ENCODE measurements at places on chromosomes 7 and 10.

DNA sequence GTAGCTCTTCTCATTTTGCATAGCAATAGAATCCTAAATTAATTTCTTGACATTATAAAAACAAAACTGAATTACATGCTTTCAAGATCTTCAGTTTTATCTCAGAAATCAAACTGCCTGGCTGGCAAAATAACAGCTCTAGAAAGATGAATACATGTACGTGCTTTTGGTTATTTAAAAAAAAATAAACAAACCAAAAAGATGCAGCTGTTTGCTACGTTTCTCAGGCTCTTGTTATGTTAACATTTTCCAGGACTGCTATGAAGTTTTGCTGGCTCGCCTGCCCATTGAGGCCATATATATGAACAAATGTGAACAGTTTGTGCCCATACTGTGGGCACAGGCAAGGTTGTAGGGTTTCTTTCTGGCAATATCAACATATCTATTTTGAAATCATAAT, 86.6 kb downstream of the ODAD2 start:
- DNase-seq, result no peak

- no peak for DNase-seq
These were observed 83.6 kb downstream of the PPP1R3C start for GRCh38 chr10:91549262-91549661.

GRCh38 chr7:77580762-77581350, 43.8 kb downstream of the PTPN12 start:
- DNase-seq, result no peak

DNA sequence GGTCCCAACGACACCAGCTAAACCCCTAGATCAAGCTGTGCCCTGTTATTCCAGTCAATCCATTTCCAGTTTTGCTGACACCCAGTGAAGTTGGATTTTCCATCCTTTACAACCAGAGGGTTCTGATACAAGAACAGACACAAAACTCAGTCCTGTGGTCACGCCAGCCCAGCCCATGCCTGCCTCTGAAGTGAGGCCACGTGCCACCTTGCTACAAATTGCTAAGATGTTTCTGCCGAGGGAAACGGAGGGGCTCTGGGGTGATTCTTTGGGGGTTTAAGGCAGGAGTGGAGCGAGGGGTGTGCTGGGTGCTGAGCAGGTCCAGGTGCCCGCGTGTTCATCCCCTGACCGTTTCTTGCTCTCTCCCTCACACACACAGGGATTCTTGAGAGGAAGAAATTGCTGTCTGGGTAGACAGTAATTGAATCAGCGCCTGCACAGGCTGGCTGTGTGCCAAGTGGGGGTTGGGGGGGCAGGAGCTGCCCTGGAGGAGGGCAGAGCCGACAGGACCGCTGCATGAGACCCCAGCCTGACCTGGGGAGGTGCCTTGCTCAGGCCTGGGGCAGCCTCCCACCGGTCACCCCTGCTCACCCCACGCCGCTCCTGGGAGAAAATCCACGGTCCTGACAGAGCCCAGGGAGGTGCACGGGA, 38.1 kb downstream of the ADAP1 start:
- DNase-seq, result no peak

DNA sequence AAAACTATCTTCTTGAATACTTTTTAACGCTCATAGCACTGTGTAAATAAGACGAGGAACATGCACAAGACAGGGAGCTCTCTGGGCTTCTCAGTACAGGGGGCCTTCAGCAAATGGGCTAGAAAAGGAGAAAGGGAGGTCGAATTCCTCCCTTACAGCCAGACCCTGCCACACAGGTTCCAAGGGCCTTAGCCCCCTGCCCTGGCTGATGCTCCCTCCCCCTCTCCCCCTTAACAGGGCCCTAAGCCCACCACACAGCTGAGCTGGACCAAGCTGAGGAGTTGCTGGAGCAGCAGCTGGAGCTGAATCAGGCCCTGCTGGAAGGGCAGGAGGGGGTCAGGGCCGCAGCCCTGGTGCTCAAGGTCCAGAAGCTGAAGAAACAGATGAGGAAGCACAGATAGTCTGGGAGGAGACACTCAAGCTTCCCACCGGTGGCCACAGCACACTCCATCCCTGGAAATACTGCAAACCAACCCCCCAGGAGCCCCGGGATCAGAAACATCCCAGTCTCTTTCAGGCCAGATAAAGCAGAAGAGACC, 153.9 kb downstream of the SNX13 start:
- no peak for DNase-seq

GRCh38 chr7:139618482-139619366, 95.2 kb downstream of the CLEC2L start:
- DNase-seq, result no peak

DNA sequence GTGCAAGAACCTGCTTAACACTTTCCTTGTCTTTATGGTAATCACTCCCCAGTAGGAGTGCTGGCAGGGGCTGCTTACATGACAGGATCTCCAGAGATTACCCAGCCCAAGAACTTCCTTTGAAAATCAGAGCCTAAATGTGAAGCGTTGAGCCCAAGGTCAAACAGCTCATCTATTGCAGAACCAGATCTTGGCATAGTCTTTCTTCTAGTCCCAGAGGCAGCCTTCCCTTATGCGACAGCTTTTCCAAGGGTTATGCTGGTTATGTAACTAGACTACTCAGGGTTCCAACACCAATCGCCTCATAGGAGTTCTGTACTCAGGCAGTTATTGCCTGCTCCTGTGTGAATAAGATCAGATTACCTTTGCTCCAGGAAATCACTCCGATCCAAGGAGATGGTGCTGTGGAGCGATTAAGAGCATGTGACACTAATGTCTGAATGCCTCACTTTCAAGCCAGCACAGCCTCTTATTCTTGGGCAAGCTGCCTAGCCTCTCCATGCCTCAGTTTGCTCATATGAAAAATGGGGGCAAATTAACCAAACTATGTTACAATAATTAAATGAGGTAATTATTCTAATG, 8.4 kb upstream of the LGI1 start:
- DNase-seq, result no peak

GRCh38 chr7:14834456-14834855, 68.1 kb downstream of the DGKB start:
- no peak for DNase-seq

DNA sequence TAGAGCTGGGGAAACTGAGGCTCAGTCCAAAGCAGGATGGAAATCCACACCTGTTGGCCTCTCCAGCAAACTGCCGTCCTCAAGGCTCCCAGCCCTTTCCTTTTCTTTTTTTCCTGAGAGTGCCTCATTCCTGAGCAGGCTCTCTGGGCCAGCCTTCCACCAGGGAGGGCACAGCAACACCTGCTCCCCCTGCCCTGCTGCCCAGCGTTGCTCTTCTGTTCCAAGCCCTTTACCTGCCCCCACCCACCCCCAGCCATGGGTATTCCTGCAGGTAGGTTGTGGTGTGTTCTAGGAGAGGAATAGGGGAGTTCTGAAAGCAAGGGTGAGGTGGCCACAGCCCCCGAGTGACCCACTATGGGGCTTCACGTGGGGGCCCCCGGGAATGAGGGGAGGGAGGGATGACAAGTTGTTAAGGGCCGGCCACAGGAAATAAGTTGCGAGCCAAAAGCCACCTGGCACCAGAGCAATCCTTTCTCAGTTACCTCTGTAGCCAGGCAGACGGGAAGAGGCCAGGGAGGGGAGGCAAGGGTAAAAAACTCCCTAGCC, 19.3 kb downstream of the VSIR start:
- DNase-seq, result no peak

DNA sequence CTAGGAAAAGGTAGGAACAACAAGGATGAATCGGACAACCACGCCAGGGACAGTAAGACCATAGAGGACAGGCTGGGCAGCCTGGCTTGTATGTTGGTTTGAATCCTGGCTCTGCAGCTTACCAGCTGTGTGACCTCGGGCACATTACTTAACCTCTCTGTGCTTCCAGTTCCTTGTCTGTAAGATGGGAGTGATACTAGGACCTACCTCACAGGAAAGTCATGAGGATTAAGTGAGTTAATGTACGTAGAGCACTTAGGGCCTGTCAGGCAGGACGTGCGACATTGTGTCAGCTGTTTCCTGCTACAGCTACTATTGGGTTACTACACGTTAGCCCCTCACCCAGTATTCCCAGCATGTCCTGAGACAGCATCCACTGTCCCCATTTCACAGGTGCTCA, 32.1 kb downstream of the PLAC9 start:
- no peak for DNase-seq

- no peak for DNase-seq
These were observed 542 bp downstream of the FBXL13 start for GRCh38 chr7:103073989-103074518.

DNA sequence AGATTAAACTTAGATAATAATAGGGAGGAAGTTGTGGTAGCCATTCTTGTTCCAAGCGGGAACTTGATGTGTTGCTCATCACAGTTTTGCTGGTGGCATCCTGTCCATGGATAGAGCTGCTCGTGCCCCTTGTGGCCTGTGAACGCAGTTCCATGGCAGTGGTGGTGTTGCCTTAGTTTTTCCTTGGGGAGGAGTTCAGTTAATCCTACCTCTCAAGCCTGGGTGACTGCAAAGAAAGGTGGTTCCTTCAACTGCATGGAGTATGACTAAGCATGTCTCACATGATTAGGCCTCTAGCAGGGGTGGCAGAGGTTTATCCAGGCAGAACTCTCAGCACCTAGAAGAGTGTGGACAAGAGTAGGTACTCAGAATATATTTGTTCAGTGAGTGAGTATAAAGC, 99.7 kb downstream of the MAPK8 start:
- no peak for DNase-seq

GRCh38 chr10:28020080-28020860, 21.4 kb upstream of the ODAD2 start:
- no peak for DNase-seq

DNA sequence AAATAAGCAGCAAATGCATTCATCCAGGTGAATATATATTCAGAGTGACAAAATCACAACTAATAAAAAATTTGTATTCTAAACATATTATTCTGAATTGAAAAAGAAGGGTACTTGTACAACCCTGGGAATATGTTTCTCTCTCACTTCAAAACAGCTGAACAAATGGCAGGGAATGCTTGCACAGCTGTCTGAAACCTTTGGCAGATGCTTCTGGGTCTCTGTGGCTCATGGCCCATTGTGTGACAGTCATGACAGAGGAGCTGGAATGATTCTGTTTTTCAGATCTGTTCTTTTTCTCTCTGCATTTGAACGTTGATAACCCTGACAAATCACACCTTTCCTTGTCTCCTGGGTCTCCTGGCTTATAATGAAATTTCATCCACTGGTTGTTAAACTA, 275.7 kb upstream of the FZD1 start:
- DNase-seq, result no peak

Measured in stimulated activated naive B cell treated with anti-CD40 and anti-IgM and Interleukin-4, amounts not matched to agents 10 μg/mL and 1 μg/mL and 100 μg/mL, for 72 hours (primary cell).